ENCODE measurements at places on chromosomes 1 and 21. TPM values are rescaled to one million over a fixed set of nuclear protein-coding genes. Genes with fewer than 3 reads are reported as not detected.

- DNase-seq: no peak
Measured at GRCh38 chr1:212118167-212118871, 82.8 kb downstream of the DTL start.

DNA sequence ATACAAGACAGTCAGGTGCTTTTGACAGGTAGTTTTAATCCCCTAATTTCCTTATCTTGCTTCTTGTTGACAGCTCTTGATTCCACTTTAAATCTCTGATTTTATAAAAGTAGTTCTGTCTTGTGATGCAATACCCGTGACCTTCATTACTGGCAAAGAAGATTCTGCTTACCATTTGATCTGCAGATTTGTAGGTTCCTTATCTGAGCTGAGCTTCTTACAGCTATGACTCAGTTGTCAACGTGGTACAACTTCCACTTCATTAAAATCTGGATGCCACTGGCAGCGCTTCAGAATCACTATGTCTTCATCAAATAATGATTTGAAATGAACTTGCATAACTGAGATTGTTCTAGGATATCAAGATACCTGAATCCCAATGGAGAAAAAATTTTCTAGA lies 543.6 kb upstream of the B3GALT2 start:
- no peak for DNase-seq

- DNase-seq: no peak
Measured at GRCh38 chr1:44842486-44842861, 579 bp downstream of the PTCH2 start.

The FOXD2 gene
- total RNA-seq: 0.04 TPM

The RXRG gene
- total RNA-seq: 0.10 TPM
